ENCODE measurements at places on chromosomes 4 and X.

GRCh38 chr4:13514722-13515121 is 29.6 kb downstream of the NKX3-2 start:
- no peak for DNase-seq

DNA sequence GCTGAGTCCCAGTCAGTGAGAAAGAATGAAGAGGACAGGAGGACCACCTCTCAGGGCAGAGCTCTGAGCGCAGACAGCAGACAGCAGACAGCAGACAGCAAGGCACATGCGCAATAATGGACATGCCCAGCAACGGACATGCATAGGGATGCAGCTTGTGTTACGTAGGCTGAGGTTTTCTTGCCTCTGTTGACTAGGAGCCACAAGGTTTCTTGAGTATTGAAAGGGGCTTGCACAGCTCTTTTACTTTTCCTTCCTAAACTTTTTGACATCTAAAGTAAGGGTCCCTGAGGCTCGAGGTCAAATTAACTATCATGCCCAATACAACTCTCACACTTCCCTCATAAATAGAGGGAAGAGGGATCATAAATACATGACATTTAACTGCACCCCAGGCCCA is at the start of gene PAGE3:
PAGE3 (minus strand) TSS at position 101 of the 400 bp plus-strand sequence. CDS start 1,013 bp downstream, outside the sequence.
- DNase-seq, result no peak

- no peak for DNase-seq
Measured at GRCh38 chrX:47302396-47302795, 68.0 kb upstream of the ZNF157 start.

- DNase-seq, result no peak
Measured at GRCh38 chrX:4881277-4881676, 1167.8 kb upstream of the PRKX start.

GRCh38 chr4:41098093-41099048 is 116.0 kb downstream of the APBB2 start:
- DNase-seq, result no peak

DNA sequence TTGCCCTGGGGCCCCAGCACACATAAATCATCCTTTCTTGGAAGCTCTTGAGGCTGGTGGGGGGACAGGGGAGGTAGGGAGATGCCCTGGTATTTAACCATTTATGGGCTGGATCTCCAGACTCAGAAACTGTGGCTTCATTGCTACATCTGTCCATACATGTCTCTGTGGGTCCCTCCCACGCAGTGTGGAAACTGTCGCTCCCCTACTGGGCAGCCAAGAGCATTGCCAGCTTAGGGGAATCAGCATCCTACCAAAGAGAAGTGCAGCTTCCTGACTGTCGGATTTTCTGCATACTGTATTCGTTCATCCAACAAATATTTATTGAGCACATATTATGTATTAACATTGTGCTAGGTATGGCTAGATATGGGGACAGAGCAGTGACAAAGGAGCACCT is 3.7 kb downstream of the GRIPAP1 start:
- DNase-seq, result no peak

- DNase-seq, result no peak
Measured at GRCh38 chrX:64805683-64806082, 170.6 kb downstream of the ZC4H2 start.

DNA sequence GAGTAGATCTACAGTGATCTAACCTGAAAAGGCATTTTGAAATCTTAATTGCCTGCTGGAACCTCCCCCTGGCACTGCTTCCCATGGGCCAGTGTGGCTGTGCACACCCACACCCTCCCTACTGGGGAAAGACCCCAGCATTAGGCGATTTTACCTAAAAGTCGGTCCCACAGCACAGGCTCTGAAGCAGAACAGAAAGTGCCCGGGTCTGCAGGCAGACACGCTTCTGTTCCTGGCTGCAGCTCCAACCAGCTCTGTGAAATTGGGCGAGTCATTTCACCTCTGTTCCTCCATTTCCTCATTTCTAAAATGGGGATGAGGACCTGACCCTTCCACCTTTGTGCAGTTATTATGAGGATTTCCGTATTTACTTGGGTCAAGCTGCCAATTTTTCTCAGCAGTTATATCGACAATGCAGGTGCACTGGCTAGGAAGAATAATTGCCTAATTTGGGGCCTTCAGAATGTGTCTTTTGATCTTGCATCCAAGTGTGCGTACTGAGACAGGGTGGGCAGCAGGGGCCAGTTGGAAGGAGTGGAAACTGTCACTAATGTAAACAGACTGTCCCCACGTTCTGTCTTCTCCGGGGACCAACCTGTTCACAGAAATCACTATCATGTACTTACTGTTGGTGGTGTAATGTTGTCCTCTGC is 7.1 kb downstream of the KLF3 start:
- no peak for DNase-seq

DNA sequence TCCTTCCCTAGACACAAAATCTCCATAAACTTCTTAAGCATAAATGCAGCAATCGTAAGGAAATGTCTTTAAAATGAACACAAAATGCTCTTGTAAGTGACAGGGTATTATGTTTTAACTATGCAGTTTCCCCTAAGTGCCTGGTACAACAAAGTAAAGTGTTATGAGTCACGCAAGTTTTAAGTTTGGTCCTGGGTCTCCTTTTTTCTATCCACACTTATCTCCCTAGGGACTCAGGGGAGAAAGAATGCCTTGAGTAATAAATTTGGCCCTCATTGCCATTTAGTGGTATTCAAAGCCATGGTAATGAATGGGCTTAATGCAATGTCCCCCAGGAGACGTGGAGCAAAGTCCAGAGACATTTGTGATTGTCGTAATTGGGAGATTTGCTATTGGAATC is 149.1 kb downstream of the MAGEB17 start:
- no peak for DNase-seq

DNA sequence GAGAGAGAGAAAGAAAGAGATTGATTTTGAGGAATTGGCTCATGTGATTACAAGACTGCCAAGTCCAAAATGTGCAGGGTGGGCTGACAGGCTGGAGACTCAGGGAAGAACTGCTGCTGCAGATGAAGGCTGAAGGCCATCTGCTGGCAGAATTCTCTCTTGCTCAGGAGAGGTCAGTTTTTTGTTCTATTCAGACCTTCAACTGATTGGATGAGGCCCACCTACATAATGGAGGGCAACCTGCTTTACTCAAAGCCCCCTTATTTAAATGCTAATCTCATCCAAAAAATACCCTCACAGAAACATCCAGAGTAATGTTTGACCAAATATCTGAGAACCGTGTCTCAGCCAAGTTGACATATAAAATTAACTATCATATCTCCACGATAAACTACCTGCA is 38.2 kb upstream of the MAMLD1 start:
- DNase-seq, result no peak

- peak; percentile 76 for DNase-seq
Measured at GRCh38 chrX:7147978-7148854, at the start of gene PUDP. Gene PUDP (minus strand): TSS chrX:7148153. CDS start chrX:7148113, 40 bp downstream.

DNA sequence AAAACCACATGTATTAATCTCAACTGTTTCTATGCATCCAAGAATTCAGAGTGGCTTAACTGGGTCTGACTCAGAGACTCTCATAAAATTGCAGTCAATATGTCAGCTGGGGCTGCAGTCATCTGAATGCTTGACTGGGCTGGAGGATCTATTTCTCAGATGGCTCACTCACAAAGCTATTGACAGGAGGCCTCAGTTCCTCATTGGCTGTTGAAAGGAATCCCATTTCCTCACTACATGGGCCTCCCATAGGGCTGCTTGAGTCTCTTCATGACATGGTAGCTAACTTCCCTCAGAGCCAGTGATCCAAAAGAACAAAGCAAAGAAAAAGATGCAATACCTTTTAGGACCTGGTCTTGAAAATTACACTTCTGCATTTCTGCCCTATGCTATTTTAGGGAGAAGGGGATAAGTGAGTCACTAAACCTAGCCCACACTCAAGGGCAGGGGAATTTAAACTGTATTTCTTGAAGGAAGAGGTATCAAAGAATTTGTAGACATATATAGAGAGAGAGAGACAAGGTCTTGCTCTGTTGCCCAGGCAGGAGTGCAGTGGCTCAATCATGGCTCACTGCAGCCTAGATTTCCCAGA is 9.8 kb downstream of the SCFD2 start:
- DNase-seq, result no peak
